GM04503 (cell line): ENCODE measurements at places on chromosomes 2 and 18.

GRCh38 chr2:162258169-162258568, 14.9 kb upstream of the FAP start:
- no peak for DNase-seq

- DNase-seq = no peak
Observed at GRCh38 chr18:3713166-3713565, 263.2 kb downstream of the TGIF1 start.

- DNase-seq = no peak
Observed at GRCh38 chr2:232455426-232456255, at the start of gene ALPI. ALPI (plus strand) TSS chr2:232456153; CDS start chr2:232456200, 47 bp downstream.

GRCh38 chr18:6682437-6683111, 46.9 kb upstream of the ARHGAP28 start:
- DNase-seq = no peak

GRCh38 chr2:26540306-26540705, 62.4 kb upstream of the OTOF start:
- no peak for DNase-seq

DNA sequence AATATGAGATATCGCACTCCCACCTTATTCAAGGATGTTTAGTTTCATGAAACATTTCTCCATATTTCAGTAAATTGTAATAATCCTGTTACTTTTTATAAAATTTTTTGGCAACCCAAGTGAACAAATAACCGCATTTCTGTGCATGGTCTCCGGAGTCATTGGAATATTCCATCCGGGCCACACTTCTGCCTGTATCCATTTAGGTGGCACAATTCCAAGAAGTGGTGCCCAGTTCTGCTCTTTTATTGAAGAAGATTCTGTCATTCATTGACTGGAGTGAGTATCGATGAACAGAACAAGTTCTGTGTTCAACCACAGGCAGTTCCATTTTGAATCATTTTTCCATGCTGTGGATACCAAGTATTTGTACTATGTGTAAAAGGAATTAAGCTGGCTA, 26.6 kb upstream of the ICOS start:
- no peak for DNase-seq
